ENCODE measurements at places on chromosomes 4 and X.

GRCh38 chr4:168269896-168270295 is 48.7 kb downstream of the DDX60 start:
- DNase-seq, result no peak

- no peak for DNase-seq
These were observed 340.2 kb upstream of the DKK2 start for GRCh38 chr4:107376293-107376692.

GRCh38 chr4:2733844-2734574 is 22.1 kb downstream of the TNIP2 start:
- DNase-seq, result no peak

DNA sequence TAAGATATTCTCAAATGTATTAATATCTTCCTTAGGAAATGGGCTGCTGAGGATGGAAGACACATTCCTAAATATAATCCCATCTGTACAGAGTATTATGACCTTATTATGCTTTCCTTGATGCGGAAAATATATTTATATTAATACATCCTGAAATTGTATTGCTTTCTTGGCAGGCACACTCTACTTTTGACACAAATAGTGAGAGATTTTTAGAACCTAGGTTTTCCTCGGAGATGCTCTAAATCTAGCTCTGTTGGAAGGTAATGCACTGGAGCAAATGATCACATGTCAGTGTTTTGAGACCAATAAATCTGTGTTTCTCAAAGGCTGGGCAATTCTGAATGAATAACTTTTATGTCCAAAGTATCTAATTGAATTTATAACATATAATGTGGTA is 94.3 kb upstream of the MAGEC2 start:
- DNase-seq, result no peak

DNA sequence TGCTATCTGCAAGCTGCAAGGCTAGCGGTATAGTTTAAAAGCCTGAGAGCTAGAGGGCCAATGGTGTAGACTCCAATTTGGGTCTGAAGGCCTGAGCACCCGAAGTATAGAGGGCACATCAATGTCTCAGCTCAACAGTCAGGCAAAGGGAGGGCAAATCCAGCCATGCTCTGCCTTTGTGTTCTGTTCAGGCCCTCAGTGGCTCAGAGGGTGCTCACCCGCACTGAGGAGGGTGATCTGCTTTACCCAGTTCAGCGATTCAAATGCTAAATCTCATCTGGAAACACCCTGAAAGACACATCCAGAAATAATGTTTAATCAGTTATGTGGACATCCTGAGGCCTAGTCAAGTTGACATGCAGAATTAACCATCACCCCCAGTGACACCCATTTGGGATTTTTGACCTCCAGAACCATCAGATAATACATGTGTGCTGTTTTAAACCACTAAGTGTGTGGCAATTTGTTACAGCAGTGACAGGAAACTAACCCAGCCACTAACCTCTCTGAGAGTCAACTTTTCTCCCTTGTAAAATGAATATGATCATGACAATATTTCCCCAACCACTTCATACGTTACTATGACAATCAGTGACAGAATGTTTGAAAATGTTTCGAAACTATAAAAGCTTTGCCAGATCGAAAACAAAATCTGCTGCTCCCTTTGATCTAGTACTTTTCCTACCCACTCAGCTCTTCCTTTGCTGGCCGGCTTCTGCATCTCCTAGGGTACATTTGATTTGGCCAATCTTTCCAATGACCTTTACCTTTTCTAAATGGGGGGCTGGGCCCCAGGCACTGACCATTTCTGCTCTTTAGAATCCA is 8.4 kb upstream of the TBL1X start:
- DNase-seq, result no peak

- DNase-seq, result peak; percentile 94
These were observed 32.3 kb downstream of the BBS12 start for GRCh38 chr4:122764821-122765215.

DNA sequence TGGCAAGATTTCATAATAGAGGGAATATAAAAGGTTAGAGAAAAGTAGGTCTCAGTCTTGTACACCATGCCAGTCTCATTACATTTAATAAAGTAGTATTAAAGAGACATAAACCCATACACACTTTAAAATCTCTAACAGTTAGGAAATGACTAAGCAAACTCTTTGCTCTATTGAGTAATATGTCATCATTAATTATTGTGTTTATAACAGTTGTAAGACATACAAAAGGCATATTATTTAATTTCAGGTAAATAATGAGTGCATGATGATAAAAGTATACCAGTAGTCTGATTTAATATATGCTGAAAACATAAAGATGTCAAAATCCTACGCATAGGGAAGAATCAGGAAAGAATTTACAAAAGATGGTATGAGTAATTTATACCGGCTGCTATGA is 31.0 kb upstream of the FGG start:
- no peak for DNase-seq

DNA sequence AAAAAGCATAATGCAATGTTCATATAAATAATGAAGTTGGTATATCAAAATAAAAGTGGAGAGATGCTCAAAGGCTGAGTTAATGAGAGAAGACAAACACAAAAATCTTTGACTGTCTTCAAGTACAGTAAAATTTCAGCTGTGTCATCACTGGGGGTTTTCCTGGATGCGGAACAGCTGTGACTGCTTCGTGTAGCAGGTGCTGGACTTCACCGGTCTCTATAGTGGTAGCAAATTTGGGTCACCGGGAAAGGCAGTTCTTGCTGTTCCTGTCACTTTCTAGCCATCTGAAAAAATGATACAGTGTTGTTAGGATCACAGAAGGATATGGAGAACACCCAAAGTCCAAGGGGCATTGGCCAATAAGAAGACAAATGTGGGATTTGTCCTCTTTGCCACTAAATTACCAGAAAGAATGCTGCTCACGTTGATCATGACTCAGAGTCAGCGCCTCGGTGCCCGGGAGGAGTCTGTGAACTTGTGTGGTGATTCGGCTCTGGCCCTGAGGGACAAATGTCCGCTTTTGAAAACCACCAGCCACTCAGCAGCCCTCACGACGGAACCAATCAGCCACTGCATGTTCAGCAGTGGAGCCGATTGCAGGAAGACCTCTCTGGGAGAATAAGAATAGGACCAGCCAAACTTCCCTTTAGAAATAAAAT is 230.1 kb upstream of the FAT1 start:
- no peak for DNase-seq

- no peak for DNase-seq
These were observed 70.3 kb downstream of the RAB28 start for GRCh38 chr4:13413729-13414437.

DNA sequence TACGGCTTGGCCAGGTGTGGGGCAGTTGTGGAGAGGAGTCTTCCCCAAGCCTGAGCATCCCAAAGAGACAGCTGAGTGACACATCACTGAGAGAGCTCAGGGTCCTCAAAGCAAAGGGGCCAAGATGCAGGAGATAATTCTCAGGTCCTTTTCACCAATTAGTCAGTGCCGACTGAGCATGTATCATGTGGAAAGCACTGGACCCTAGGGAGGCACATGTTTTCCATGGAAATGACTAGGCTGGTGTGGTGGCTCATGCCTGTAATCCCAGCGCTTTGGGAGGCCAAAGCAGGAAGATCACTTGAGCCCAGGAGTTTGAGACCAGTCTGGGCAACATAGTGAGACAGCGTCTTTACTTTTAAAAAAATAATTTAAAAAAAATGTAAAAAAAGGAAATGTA is 67.3 kb upstream of the PRPS1 start:
- DNase-seq, result no peak

DNA sequence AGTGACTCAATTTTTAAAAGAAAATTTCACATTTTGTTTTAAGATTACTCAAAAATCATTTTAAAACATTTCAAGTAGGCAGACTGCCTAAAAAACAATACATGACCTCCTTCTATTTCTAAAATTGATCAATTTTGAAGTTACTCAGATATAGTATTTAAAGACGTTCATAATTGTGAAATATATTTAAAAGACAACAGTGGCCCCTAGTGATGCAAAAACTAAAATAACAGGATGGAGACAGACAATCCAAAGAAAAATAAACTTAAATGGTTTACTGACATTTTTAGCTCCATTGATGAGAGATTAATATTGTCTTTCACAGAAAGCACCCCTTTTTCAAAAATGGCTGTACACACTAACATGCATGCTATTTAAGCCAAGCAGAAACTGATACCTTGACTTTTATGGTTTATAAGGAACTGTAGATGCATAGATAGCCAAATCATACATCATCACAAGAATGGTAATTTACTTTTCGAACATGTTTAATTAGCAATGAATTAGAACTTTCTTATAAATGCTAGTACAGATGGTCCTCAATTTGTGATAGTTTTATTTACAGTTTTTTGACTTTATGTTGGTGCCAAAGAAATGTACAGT is 69.8 kb upstream of the FAT4 start:
- DNase-seq, result peak; percentile 41

- no peak for DNase-seq
These were observed 49.2 kb downstream of the SEL1L3 start for GRCh38 chr4:25813448-25814106.

- DNase-seq, result no peak
These were observed 117.8 kb upstream of the NKX1-1 start for GRCh38 chr4:1523907-1524636.

GRCh38 chr4:73742490-73743160 is 2.3 kb downstream of the CXCL8 start:
- no peak for DNase-seq

GRCh38 chr4:26463386-26463785 is 26.9 kb downstream of the CCKAR start:
- no peak for DNase-seq

- DNase-seq, result peak; percentile 65
These were observed 266.8 kb downstream of the C4orf33 start for GRCh38 chr4:129362691-129363274.

GRCh38 chr4:141635736-141636081 is 674 bp upstream of the IL15 start:
- DNase-seq, result no peak

GRCh38 chr4:73631565-73632226 is 11.5 kb upstream of the RASSF6 start:
- DNase-seq, result no peak

DNA sequence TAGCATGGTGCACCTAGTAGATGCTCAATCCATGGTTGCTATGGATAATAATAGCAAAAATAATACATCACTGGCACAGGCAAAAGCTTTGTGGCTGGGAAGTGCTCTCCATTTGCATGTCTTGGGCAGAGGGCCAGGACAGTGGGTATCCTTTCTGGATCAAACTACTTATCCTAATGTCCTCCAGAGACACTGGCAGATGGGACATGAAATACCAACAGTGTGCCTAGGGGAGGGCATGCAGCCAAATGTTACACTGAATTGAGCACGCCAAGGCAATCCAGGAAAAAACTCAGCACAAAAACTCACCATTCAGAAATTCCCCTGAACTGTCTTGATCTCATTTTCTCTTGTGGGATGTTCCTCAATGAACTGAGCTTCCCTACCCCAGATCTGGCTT is 98.6 kb upstream of the SCML1 start:
- no peak for DNase-seq

DNA sequence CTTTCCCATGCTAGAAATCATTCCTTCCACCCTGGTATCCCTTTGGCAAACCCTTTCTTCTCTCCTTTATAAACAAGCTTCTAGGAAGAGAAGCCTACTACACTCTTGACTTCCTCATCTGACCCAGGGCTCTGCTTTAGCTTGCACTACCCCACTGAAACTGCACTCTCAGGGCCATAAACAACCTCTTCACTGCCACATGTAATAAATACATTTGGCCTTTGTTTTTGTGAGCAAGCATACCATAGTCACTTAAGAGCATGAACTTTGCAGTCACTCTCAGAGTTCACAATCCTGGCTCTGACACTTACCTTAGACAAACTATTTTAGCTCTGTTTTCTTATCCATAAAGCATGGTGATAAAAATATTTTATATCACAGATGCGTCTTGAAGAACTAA is 50.7 kb upstream of the USP38 start:
- no peak for DNase-seq

- DNase-seq, result no peak
These were observed 37.3 kb upstream of the MBTPS2 start for GRCh38 chrX:21802054-21802670.

GRCh38 chr4:113998531-113998930 is 19.1 kb upstream of the ARSJ start:
- DNase-seq, result no peak

DNA sequence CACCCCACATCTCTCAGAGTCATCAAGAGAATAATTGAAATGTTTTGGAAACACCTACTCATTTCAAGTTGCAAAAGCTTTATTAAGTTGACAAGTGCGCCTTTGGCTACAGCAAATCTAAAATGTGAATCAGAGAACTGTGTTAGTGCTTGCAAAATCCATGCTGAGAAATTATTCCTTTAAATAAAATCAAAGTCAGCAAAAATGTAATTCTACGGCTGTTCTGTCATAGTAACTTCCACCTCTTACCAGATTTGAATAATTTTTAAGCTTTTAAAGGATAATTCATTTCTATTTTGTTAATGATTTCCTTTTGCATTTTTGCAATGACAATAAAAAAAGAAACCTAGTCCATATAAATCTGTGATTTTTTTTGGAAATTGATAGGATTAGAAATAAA is 1779.1 kb downstream of the STIM2 start:
- DNase-seq, result no peak

DNA sequence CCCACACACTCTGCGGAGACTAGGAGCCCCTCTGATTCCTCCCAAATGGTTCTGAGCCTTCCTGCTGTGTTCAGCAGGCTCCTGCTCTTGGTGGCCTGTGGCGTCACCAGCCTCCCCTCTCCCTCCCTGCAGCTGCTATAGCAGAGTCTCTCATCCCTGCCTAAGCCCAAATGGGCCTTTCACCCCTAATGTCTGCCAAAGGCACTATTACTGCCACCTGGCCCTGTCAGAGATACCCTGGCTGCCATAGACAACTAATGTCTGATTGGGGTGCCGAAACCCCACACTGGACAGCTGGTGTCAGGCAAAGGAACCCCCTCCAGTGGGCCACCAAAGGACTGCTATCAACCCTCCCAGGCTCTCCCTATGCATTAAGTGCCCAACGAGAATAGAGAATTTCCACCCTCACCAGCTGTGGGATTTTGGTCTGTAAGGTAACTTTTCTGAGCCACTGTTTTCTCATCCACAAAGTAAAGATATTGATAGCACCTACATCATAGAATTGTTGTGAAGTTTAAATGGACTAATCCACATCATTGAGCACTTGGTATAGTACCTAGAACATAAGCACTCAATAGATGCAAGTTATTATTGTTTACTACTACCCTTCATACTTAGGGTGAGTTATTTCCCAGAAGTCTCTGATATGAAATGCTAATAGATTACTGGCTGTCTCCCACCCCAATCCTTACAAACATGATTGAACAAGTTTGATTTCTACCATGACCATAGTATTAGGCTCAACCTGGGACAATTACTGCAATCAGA is 421.3 kb downstream of the MID1IP1 start:
- no peak for DNase-seq

GRCh38 chr4:149144060-149144459 is 671.6 kb downstream of the IQCM start:
- no peak for DNase-seq

DNA sequence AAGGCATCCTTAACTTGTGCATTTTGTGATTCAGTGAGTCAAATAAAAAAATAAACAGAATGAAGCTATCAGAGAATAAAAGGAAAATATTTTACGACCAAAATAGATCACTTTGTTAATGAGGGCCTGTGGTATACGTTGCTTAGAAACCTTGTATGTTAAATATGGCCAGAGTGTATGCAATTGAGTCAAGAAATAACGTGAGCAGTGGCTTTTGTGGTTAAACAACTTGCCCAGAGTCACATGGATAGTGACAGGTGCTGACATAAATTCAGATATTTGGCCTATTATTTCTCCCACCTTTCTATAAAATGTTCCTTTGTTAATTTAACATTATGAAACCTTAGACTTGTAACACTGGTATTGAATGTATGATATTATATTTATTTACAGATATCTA is 393.4 kb downstream of the PABPC4L start:
- DNase-seq, result no peak

Measured in HAP-1 (cell line).